ENCODE measurements at places on chromosomes 1 and 21. TPM values are rescaled to one million over a fixed set of nuclear protein-coding genes. Genes with fewer than 3 reads are reported as not detected.

EMC1 gene
- polyA plus RNA-seq = 13.2 TPM

ADORA3 gene
- 0.81 TPM for polyA plus RNA-seq

TTC39A gene
- polyA plus RNA-seq = 1.9 TPM

CASP9 gene
- polyA plus RNA-seq = 12.7 TPM

RPL11 gene
- 1,585 TPM for polyA plus RNA-seq

LCE1D gene
- polyA plus RNA-seq = not detected

ANKRD65 gene
- 9.9 TPM for polyA plus RNA-seq

SESN2 gene
- 6.6 TPM for polyA plus RNA-seq

KMO gene
- 1.0 TPM for polyA plus RNA-seq

PGLYRP4 gene
- polyA plus RNA-seq = not detected

ADAM30 gene
- not detected for polyA plus RNA-seq

SPRR2A gene
- polyA plus RNA-seq = 5.4 TPM

GFI1 gene
- polyA plus RNA-seq = 0.55 TPM

KRTAP21-2 gene
- not detected for polyA plus RNA-seq

KRTAP10-3 gene
- not detected for polyA plus RNA-seq

TRIM67 gene
- polyA plus RNA-seq = 0.11 TPM

ADAMTS5 gene
- 9.4 TPM for polyA plus RNA-seq

BRINP3 gene
- polyA plus RNA-seq = 0.07 TPM

PLA2G2F gene
- polyA plus RNA-seq = not detected

GORAB gene
- 4.2 TPM for polyA plus RNA-seq

OR2T2 gene
- not detected for polyA plus RNA-seq

OLIG2 gene
- polyA plus RNA-seq = not detected

CD1E gene
- polyA plus RNA-seq = not detected

APH1A gene
- 106 TPM for polyA plus RNA-seq

SYCP1 gene
- polyA plus RNA-seq = 0.21 TPM

KLF17 gene
- polyA plus RNA-seq = not detected

ELF3 gene
- 222 TPM for polyA plus RNA-seq

SRRM1 gene
- polyA plus RNA-seq = 25.3 TPM

GBP7 gene
- polyA plus RNA-seq = not detected

DDAH1 gene
- 9.1 TPM for polyA plus RNA-seq

PLA2G2D gene
- not detected for polyA plus RNA-seq

RXFP4 gene
- not detected for polyA plus RNA-seq

UBIAD1 gene
- 3.1 TPM for polyA plus RNA-seq

UTP25 gene
- 3.6 TPM for polyA plus RNA-seq

SELP gene
- 1.0 TPM for polyA plus RNA-seq

KIF14 gene
- polyA plus RNA-seq = 0.04 TPM

CFHR4 gene
- not detected for polyA plus RNA-seq

HENMT1 gene
- polyA plus RNA-seq = 1.6 TPM

IRF6 gene
- 10.4 TPM for polyA plus RNA-seq

CCDC27 gene
- not detected for polyA plus RNA-seq

S100A9 gene
- 2,681 TPM for polyA plus RNA-seq

ADSS2 gene
- polyA plus RNA-seq = 17.8 TPM

ANKRD45 gene
- 0.26 TPM for polyA plus RNA-seq

TSPEAR gene
- 0.56 TPM for polyA plus RNA-seq

AADACL3 gene
- polyA plus RNA-seq = not detected
